ENCODE measurements at places on chromosomes 3 and 15.

DNA sequence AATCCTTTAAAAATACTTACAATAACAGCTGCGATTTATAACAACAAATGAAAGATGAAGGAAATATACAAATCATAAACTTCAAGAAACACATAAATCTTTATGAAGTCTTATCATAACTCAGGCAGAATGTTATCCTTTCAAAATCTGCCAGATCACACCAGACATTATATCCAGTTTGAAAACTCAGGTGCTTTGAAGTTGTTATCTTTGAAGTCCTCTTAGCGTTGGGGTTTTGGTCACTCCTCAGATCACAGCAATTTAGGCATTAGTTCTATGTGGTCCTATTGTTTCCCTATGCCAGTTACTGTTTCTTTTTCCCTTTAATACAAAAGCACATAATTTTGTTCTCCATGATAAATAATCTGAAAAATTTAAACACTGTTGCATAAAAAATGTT is 934.6 kb downstream of the EPHA3 start:
- DNase-seq, result no peak

- no peak for DNase-seq
Measured at GRCh38 chr3:81580355-81580754, 181.1 kb downstream of the GBE1 start.

GRCh38 chr3:128280481-128281052 is 127.3 kb downstream of the EEFSEC start:
- DNase-seq, result no peak

DNA sequence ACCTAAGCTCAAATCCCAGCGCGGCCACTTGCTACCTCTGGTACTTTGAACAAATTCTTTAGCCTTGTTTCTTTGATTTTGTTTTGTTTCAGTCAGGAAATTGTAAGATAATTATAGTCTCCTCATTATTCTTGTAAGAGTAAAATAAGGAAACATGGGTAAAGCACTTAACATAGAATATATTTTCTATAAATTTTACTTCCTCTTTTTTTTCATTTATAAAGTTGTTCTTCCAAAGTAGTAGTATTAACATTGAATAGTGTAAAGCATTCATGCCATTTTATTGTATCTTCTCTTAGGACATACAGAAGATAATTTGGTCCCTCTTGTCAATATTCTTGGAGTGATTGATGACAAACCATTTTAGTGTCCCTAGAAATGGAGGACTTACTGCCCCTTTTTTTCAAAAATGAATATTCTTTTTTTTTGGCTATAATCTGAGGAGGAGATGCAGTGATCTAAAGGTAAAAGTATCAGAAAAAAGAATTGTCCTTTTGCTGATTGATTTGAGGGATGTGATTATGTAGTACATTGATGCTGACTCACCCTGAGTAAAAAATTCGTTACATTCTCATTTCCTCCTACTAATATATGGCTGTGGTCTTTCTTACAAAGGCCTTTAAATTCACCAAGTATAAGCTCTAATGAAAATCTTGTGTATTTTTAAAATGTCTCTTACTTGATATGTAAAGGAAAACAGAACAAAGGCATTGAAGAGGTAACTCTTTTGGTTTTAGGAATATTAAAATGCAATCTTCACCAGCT is 51.0 kb downstream of the ALCAM start:
- no peak for DNase-seq

DNA sequence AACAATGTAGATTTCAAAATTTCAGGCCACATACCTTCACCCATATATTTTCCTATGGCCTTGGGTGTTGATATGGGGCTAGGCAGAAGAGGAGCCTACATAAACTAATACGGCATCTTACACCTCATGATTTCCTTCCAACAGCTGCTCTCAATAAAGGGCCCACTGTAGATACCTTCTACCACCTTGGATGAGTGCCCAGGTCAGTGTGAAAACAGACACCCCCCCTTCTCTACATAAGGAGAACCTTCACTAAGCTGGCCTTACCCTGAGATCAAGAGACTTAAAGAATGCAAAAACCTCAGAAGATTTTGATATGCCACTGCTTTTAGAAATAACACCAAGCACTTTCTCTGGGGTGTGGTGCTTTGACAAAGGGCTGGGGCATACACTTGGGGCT is 42.7 kb downstream of the SH3BP5 start:
- no peak for DNase-seq

DNA sequence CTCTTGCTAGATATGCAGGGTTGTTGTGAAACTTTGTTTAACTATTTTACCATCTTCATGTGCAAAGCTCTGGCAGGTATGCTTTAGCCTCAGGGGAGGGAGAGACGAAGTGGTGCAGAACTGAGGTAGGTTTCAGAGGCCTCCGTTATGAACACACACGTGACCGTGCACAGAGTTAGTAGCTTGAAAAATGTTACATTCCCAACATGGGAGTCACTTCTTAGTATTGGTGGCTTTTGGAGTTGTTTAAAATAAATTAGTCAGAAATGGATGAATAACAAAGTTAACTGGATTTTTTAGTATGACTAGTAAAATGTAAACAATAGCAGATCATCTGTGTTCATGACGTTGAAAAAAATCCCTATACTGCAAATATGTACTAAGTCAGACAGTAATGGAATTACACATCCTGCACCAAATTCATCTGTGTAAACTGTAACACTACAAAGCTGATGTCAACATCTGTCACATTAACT is 279.6 kb downstream of the KLF13 start:
- DNase-seq, result no peak

DNA sequence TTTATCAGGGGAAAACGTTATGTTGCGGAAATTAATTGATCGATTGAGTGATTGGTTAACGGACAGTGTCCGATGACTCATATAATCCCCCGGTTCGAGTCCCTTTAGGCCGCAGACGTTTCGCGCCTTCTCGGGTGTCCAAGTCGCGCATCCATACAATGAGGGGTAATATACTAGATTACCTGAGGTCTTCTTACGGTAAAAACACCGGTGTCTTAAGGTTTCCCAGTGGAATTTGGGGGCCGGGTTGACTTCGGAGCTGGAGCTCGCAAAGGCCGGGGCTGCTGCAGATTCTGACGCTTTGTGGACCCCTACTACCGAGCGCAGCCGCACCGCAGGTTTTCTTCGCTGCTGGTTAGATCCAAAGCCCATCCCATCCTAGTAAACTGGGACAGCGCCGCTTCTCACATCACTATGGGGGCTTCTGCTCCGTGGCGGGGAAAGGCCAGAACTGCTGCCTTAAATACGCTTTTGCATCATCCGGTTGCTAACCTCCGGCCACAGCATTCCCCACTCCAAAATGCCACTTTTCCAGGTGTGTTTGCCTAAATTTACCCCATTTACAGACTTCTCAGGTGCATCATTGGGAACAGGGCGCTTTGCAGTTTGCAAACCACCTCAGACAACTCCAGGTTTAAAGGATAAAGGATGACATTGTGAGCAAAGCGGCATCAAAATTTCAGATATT is 858 bp upstream of the SACM1L start:
- DNase-seq, result no peak

GRCh38 chr15:33737687-33738601 is 230.4 kb upstream of the CHRM5 start:
- no peak for DNase-seq

DNA sequence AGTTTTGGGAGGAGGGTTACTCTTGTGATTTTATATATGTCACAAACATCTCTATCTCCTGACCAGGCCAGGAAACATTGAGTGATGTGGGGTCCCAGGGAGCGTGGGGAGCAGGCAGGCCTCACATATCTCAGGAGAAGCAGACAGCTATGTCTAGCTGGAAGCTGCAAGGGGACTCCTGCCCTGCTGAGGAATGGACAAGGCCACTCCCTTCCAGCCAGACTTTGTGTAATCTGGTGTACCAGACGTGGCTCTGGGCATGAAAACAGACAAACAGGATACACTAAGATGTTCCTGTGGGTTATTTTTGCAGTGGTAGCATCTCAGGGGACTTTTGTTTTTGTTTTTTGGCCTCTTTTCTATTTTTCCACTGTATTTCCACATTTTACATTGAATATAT is 23.2 kb downstream of the CYP8B1 start:
- DNase-seq, result no peak

DNA sequence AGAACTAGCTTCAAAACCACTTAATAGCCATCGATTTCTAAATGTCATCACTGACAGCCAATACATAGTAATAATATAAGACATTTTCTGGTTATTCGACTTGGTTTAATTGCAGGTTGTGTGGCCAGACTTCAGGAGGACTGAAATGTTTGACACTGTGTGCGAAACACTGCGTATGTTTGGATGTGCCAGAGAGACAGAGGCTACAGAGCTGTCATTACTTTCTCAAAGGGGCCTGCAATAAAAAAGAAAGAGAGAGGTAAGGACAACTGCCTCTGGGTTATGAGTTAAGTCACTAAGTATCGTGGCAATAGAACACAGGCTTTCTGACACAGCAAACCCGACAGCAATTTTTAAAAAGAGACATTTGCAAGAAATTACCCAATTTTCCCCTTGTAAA is 882 bp downstream of the LMOD3 start:
- DNase-seq, result no peak

DNA sequence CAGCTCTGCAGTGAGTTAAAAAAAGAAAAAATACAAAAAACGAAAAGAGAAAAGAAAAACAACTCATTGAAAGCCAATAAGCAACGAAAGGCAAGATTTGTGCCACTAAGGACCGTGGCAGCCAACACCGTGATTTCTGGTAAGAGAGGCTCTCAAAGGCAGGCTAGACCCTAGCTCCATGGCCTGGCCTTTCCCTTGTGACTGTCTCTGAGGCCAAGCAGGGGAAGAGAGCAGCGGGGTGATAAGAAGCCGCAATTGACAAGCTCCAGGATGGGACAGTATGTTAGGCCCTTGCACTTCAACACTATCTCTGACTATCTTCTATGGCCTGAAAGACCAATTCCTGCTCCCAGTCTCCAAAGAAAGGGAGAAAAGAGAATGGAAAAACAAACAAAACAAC is 12.4 kb downstream of the APOD start:
- no peak for DNase-seq

DNA sequence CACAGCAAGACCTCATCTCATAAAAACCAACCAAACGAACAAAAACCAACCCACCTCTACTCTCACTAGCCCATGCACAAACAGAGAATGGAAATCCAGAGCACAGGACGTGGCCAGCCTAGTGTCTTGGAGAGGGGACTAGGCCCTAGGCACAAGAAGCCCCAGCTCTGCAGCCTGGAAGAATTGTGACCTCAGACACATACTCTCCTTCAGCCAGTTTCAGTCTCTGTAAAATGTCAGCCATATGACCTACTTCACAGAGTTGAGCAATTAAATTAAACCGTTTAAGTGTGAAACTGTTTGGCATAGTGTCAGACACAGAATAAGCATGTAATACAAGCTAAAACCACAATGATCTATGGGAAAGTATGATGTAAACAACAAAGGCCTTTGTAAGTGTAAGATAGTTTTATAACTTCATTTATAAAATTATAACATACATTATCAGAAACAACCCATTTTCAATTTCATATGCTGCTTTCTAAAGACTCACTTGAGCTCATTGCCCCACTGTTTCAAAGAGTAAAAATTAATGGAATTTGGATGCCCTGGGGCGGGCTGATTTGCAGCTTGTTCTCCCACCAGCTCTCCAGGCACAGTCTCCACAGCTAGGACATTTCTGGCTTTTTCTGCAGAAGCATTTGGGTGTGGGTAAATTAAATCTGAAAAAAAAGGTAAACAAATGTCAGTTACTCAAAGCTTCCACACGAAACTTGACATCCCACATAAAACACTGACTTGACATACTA is 32.9 kb downstream of the TBC1D2B start:
- no peak for DNase-seq

GRCh38 chr15:72179950-72180581 is 17.5 kb downstream of the GRAMD2A start:
- DNase-seq, result no peak

DNA sequence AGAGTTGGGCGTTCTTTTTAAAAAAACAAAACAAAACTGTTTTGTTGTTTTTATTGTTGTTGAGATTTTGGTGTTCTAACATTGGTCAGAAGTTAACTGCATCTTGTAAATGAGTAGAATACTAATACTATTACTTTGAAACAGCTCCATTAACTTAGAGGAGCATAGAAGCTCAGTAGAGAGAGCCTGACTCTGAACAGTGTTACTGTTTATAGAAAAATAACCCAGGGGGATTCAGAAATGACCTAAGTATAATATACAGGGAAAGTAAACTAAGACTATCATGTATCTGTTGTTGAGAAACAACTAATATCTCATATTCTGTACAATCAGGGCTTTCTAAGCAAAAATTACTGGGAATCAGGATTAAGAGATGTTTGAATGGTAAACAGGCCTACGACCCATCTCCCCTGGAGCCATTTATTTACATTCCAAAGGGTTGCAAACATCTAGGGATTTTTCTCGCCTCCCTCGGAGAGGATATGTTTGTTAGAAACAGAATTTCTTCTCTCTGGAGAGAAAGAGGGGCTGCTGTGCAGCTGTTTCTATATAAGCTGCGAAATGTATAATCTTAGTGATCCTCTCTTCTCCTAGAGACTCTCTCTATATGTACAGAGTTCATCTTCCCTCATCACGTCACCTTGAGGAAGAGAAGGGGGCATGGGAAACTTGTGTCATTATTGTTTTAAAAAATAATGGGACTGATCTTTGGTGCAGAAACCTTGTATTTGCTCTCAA is 827.5 kb upstream of the DPPA4 start:
- no peak for DNase-seq

DNA sequence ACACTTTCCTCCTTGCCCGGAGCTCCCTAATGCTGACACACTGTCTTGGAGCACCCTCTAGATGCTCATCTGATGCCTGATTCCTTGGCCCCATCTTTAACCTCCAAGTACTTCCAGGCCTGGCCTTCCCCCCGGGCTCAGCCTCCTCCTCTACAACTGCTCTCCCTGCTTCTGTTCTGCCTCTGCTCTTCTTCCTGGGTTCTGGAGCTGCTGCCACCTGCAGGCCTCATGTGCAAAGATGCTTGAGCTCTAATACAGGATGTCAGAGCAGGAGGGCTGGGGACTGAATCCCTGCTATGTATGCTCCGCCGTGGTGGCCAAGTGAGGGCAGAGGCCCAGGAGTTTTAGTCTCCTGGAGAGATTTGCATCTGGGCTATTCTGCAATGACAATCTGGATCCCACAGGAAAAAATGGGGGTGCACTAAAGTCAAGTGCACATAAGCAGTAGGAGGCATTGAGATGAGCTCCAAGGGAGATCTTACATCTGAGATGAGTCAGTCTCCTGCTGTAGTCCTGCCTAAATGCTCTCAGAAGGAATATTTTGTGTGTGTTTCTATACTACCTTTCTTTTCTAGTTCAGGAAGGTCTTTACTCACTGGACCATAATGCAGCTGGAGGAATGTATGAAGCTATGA is 296.3 kb downstream of the UACA start:
- DNase-seq, result no peak

- DNase-seq, result no peak
Measured at GRCh38 chr15:42508263-42508690, 12.8 kb downstream of the SNAP23 start.

DNA sequence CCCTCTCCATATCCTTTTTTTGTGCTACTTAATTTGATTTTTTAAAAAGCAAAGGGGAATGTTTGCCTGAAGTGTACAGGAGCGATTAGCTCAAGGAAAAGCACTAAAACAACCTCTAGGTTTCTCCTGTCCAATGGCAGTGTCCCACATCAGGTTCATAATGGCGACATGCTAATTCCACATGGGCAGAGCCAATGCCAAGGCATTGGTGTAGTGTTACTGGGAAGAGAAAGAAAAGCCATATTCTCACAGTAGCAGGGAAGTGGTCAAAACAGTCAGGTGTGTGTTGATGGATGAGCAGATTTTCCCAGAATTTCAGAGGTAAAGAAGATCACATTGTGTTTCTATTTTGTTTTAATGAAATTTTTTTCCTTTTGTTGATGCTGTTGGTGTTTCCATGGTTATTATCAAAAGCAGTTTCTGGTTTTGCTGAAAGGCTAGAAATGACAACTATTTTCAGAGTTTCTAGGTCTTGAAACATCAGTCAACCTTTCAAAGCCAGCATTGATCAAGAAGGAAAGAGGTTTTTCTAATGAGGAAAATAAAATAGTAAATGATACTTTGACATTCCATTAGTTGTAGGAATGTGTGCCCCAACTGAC is 65.2 kb downstream of the FNDC3B start:
- DNase-seq, result no peak
